ENCODE measurements at places on chromosomes 2 and 18.

DNA sequence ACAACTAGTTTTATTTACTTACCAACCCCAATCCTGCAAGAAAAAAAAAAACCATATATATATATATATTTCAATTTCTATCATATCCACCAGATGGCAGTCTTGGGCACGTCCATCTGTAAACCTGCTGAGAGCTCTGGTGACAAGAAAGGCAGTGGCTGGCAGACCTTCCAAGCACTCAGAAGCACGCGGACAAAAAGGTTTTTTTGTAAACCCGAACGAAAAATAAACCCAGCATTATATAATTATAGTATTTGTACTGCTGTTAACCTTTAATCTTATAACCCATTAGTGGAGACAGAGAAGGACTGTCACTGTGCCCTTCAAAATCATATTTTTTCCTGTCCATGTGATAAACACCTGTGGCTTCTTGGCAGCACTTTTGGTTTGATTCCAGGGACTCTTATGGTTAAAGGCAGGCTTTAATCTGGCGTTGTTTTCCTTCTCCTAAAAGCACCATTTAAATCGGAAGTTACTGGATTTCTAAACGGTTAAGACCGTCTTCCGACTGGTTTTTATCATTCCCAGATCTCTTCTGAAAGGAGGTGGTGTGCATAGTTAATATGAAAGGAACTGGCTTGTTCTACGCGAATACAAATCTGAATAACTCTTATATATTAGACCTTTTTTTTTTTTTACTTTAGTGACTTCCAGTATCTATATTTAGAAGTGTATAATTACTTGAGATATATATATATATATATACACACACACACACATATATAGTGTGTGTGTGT lies 31.0 kb upstream of the SLC3A1 start:
- DNase-seq = peak; percentile 58

DNA sequence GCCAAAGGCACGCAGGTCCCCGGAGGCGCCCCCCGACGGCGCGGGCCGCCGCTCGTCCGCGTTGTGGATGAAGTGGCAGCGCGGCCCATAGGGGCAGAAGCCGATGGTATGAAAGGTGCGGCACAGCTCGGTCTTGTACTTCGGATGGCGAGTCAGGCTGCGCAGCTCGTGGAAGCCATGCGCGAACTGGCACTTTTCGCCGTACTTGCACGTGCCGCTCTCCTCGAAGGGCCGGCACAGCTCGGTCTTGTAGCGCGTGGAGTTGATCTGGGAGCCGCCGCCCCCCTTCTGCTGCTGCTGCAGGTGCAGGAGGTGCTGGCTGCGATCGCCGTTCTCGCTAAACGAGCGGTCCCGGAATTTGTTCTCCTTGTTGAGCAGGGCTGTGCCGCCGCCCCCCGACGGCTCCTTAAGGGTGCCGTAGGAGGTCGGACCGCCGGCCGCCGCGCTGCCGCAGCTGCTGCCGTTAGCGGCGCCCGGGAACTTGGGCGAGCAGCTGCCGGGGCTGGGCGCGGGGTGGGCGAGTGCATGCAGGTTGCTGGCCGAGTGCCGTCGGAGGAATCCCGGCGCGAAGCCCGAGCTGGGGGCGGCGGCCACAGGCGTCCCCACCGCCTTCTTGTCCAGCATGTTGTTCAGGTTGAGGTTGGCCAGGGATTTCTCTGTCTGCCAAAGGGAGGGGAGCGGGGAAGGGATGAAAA lies 1.2 kb downstream of the ZFP36L2 start:
- peak; percentile 73 for DNase-seq

DNA sequence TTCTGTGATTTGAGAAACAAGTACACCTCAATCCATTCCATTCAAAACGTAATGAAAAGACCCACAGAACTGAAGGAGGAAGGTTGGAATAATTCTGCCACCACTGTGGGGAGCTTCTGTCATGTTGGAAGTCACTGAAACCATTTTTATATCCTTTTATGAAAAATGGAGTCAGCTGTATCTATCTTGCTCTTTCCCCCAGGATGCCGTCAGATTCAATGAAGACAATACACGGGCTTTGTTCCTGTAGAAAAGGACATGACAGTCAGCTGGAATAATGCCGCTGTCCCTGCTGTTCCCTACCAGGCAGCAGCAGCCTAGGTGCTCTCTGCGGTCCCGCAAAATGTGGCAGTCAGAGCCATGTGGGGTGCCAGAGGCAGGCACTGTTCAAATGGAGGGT lies 52.5 kb upstream of the APCDD1 start:
- no peak for DNase-seq

- DNase-seq = no peak
Measured at GRCh38 chr18:73007195-73007914, 139.6 kb upstream of the NETO1 start.

DNA sequence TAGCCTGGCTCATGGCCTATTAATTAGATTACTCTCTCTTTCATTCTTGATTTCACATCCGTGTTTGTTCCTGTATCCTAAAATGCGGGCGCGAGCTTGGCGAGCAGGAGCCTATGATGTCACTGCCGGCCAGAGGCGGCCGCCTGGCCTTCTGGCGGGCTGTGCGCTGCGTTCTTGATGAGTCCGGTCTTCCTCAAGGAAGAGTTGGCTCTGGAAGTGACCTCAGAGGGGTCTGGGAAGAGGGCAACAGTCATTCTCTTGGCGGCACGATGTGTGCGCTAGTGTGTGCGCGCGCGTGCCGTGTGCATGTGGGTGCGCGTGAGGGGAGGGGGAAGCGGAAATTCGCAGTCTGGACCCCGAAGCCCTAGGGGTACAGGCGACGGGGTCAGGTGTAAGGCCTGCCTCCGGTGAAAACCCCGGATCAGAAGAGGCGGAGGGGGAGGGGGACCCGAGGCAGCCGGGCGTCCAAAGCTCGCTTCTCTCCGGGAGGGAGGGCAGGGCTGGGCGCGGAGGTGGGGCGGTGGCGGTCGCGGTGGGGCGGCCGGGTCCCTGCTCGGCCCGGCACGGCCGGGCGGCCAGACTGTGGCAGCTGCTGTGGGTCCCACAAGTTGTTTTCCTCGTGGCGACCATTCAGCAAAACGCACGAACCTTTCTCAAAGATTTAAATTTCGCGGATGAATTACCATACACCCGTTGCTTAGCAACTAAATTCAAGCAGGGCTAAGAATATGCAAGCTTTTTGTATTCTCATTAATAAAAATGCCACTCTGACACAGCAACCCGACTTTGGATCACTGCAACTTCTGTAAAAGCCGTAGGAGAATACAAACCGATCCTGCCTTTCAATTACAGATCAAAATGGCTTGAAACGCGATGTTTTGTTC lies 8.4 kb downstream of the POU3F3 start:
- no peak for DNase-seq

DNA sequence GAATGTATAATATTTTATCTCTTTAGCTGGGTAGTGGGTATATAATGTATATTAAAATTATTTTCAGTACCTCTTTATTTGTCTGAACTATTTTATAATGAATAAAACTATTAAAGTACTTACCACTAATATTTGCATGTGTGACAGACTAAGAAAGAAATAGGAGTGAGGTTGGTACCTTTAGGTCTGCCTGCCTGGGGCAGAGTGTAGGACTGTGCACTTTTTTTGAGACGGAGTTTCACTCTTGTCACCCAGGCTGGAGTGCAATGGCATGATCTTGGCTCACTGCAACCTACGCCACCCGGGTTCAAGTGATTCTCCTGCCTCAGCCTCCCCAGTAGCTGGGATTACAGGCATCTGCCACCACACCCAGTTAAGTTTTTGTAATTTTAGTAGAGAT lies 18.8 kb downstream of the NCOA1 start:
- DNase-seq = no peak

- DNase-seq = no peak
Measured at GRCh38 chr2:42026272-42026671, 21.5 kb upstream of the PKDCC start.

DNA sequence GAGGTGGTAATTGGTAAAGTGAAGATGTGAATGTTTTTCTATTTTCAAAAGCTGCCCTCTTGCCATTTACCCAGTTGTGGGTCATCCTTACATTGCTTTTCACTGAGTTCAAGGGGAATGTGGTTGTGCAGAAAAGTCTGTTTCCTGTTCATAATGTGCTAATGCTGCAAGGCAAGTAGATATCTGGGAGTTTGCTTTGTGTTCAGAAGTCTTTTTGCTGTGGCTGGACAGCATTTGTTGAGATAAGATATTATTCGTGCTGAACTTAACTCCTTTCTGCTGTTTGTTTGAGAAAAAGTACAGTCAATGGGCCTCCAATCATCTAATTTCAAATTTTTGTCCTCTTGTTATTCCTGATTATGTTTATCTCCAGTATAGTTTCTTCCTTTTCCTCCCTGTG lies 263.2 kb downstream of the LTBP1 start:
- DNase-seq = no peak

- no peak for DNase-seq
Measured at GRCh38 chr2:119681203-119681867, 2.3 kb downstream of the TMEM177 start.

DNA sequence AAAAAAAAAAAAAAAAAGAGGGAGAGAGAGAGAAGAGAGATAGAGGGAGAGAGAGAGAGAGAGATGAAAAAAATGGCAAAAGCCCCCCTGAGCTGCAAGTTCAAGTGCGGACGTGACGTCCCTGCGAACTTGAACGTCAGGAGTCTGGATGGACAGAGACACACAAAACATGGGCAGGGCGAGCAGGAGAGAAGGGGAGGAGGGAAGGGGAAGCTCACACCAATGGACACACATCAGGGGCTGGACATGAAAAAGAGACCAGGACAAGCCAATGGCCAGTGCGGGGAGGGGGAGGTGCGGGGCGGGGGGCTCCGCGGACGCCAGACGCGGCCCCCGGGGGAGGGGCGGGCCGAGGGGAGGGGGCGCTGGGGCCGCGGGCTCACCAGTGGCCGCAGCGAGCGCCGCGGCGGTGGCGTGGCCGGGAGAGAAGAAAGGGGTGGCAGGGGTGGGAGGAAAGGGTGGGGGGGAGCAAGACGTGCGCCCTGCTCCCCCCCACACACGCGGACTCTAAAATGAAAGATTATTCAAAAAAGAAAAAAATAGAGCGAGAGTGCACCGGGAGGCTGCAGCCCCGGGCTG lies at the start of gene BCL11A:
Gene BCL11A (minus strand): TSS at position 160 of the 579 bp plus-strand sequence. CDS start 384 bp downstream, outside the sequence.
- DNase-seq = no peak

Measured in stimulated activated CD8-positive, alpha-beta memory T cell treated with anti-CD3 and anti-CD28 coated beads, Interleukin-4, amount 100 ng/mL, for 48 hours (primary cell).